Natural killer cell (primary cell): ENCODE measurements at places on chromosomes 5 and 9. TPM values are rescaled to one million over a fixed set of nuclear protein-coding genes. Genes with fewer than 3 reads are reported as not detected.
A peak's percentile ranks its signal among the peaks of the same experiment; 100 is the strongest.

GRCh38 chr9:37582548-37583157 is 6.5 kb upstream of the FBXO10 start:
- no peaks in the 10 kb centered on the region for H3K27me3 ChIP-seq
- H3K4me3 ChIP-seq: no peak overlapping the region
- H3K27ac ChIP-seq: no peak overlapping the region
- DNase-seq: no peak
- H3K36me3 ChIP-seq: peaks cover 50% of the 10 kb centered on the region

IRX1 gene
- total RNA-seq: not detected

- H3K4me3 ChIP-seq: no peak overlapping the region
- DNase-seq: no peak
- no peak overlapping the region for H3K27ac ChIP-seq
- peaks cover 23% of the 10 kb centered on the region for H3K4me1 ChIP-seq
- peaks cover 5% of the 10 kb centered on the region for H3K36me3 ChIP-seq
- no peaks in the 10 kb centered on the region for H3K27me3 ChIP-seq
These were observed 36.8 kb downstream of the ERGIC1 start for GRCh38 chr5:172870715-172871461.

SAPCD2 gene
- 1.0 TPM for total RNA-seq

GRCh38 chr5:137367951-137368350 is 131.2 kb downstream of the SPOCK1 start:
- H3K27ac ChIP-seq: no peak overlapping the region
- H3K27me3 ChIP-seq: no peaks in the 10 kb centered on the region
- no peaks in the 10 kb centered on the region for H3K4me1 ChIP-seq
- no peak for DNase-seq
- H3K4me3 ChIP-seq: no peak overlapping the region

- H3K36me3 ChIP-seq: no peaks in the 10 kb centered on the region
- no peak overlapping the region for H3K27ac ChIP-seq
- no peaks in the 10 kb centered on the region for H3K4me1 ChIP-seq
- H3K4me3 ChIP-seq: no peak overlapping the region
- H3K27me3 ChIP-seq: no peaks in the 10 kb centered on the region
These were observed 36.8 kb upstream of the ZNF354A start for GRCh38 chr5:178766936-178767912.

GRCh38 chr9:72564479-72565281 is 43.3 kb downstream of the TMC1 start:
- no peak for DNase-seq
- H3K27ac ChIP-seq: no peak overlapping the region
- H3K27me3 ChIP-seq: no peaks in the 10 kb centered on the region
- no peak overlapping the region for H3K4me3 ChIP-seq
- H3K36me3 ChIP-seq: no peaks in the 10 kb centered on the region
- H3K4me1 ChIP-seq: no peaks in the 10 kb centered on the region

DNA sequence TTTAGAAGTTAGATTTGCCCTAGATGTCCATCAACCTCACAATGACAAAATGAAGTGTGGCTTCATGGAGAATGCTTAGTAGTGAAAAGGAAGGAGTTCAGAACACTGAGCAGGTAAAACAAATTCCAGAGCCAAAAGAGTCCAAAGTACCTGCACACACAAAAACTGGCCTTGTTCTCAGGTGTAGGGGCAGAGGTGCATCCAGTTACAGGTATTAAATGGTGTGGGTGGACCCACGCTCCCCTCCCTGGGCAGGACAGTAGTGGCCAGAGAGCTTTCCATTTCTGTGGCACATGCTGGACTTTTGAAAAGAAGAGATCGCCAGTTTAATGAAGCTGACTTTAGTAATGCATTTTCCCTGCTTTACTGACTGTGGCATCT is 47.2 kb downstream of the SECISBP2 start:
- peaks cover 20% of the 10 kb centered on the region for H3K36me3 ChIP-seq
- no peak overlapping the region for H3K4me3 ChIP-seq
- H3K4me1 ChIP-seq: peaks cover 4% of the 10 kb centered on the region
- H3K27me3 ChIP-seq: no peaks in the 10 kb centered on the region

- DNase-seq: peak; percentile 50
- peak overlapping the region; percentile 68 for H3K27ac ChIP-seq
- peaks cover 86% of the 10 kb centered on the region for H3K4me1 ChIP-seq
These were observed 51.7 kb downstream of the IRF1 start for GRCh38 chr5:132438917-132439316.

GRCh38 chr9:133979273-133979920 is 12.7 kb downstream of the VAV2 start:
- DNase-seq: no peak
- peaks cover 14% of the 10 kb centered on the region for H3K4me1 ChIP-seq
- no peaks in the 10 kb centered on the region for H3K27me3 ChIP-seq
- no peak overlapping the region for H3K4me3 ChIP-seq
- H3K27ac ChIP-seq: no peak overlapping the region

DNA sequence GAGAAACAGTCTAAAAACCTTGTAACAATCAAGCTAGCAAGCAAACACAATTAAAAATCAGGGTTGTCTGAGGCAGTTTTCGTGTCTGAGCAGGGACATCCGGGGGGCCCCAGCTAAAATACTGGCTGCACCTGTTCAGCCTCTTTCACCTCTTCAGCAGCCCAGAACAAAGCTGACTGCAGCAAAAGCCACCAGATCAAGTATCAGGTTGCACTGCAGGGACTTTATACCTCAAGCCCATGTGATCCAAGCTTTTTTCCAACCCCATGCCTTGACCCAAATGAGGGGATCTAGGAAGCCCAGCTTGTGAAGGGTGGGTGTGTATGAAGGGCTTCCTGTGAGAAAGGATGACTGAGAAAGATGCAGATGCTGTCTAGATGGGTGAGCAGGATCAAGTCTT is 133.4 kb downstream of the SEMA6A start:
- no peaks in the 10 kb centered on the region for H3K4me1 ChIP-seq
- no peak for DNase-seq
- H3K4me3 ChIP-seq: no peak overlapping the region

GRCh38 chr5:8136271-8136670 is 267.3 kb downstream of the MTRR start:
- DNase-seq: no peak
- H3K4me3 ChIP-seq: no peak overlapping the region
- no peaks in the 10 kb centered on the region for H3K36me3 ChIP-seq
- H3K27ac ChIP-seq: no peak overlapping the region
- no peaks in the 10 kb centered on the region for H3K27me3 ChIP-seq

DNA sequence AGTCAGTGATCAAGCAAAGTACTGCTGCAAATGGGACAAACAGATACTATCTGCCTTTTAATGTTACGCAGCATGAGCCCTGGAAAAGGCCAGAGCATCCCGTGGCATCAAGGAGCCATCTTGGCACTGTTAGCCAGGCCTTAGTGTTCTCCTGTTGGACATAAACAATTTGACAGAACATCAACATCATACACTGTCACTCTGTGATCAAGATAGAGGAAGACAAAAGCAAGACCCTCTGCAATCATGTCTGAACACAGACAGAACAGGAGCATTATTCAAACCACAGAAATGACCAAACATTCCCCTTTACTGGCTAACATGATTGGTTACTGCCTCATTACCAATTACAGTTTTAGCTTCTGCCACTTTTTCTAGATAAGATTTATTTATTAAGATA is 21.2 kb upstream of the ROPN1L start:
- no peaks in the 10 kb centered on the region for H3K27me3 ChIP-seq
- H3K36me3 ChIP-seq: peaks cover 62% of the 10 kb centered on the region
- DNase-seq: no peak
- no peaks in the 10 kb centered on the region for H3K4me1 ChIP-seq
- H3K27ac ChIP-seq: no peak overlapping the region

GRCh38 chr5:31471916-31472315 is 60.0 kb downstream of the DROSHA start:
- no peaks in the 10 kb centered on the region for H3K4me1 ChIP-seq
- H3K36me3 ChIP-seq: peaks cover 21% of the 10 kb centered on the region
- no peak overlapping the region for H3K4me3 ChIP-seq
- DNase-seq: no peak
- H3K27ac ChIP-seq: no peak overlapping the region
- no peaks in the 10 kb centered on the region for H3K27me3 ChIP-seq

- H3K4me1 ChIP-seq: no peaks in the 10 kb centered on the region
- no peaks in the 10 kb centered on the region for H3K36me3 ChIP-seq
- no peaks in the 10 kb centered on the region for H3K27me3 ChIP-seq
- DNase-seq: no peak
- no peak overlapping the region for H3K27ac ChIP-seq
- H3K4me3 ChIP-seq: no peak overlapping the region
These were observed 83.8 kb downstream of the DAPK1 start for GRCh38 chr9:87581513-87581912.

SLC34A3 gene
- not detected for total RNA-seq

GPR21 gene
- not detected for total RNA-seq

GRCh38 chr5:151745071-151745705 is 13.2 kb downstream of the ATOX1 start:
- H3K36me3 ChIP-seq: peaks cover 9% of the 10 kb centered on the region
- H3K4me1 ChIP-seq: peaks cover 55% of the 10 kb centered on the region
- no peak overlapping the region for H3K4me3 ChIP-seq
- DNase-seq: peak; percentile 67
- no peaks in the 10 kb centered on the region for H3K27me3 ChIP-seq

DNA sequence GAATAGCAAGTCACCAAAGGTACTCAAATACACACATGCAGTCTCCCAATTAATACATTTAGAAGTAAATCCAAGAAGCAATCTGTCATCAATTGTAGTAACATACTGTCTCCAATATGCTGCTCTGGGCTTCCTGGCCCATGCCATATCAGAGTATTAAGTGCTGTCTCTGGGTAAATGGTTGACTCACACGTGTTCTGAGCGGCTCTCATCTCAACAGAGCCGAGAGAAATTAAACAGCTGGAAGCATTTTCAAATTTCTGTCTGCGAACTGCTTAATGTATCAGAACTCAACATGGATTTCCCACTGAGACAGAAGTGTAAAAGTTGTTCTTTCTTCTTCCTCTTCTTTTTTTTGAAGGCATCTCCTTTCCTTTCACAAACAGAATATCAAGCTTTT is 247.3 kb upstream of the TAS2R1 start:
- no peak for DNase-seq
- no peaks in the 10 kb centered on the region for H3K4me1 ChIP-seq
- no peaks in the 10 kb centered on the region for H3K27me3 ChIP-seq
- no peak overlapping the region for H3K27ac ChIP-seq
- no peak overlapping the region for H3K4me3 ChIP-seq

TCF7 gene
- 97.7 TPM for total RNA-seq

GRCh38 chr5:66708368-66708767 is 112.2 kb downstream of the MAST4 start:
- H3K27ac ChIP-seq: no peak overlapping the region
- H3K4me1 ChIP-seq: no peaks in the 10 kb centered on the region
- H3K36me3 ChIP-seq: no peaks in the 10 kb centered on the region
- no peaks in the 10 kb centered on the region for H3K27me3 ChIP-seq
- H3K4me3 ChIP-seq: no peak overlapping the region

- no peaks in the 10 kb centered on the region for H3K27me3 ChIP-seq
- H3K4me1 ChIP-seq: no peaks in the 10 kb centered on the region
- no peak overlapping the region for H3K27ac ChIP-seq
- no peak overlapping the region for H3K4me3 ChIP-seq
- no peaks in the 10 kb centered on the region for H3K36me3 ChIP-seq
These were observed 83.9 kb downstream of the GOLPH3 start for GRCh38 chr5:32090026-32090754.

TRIM36 gene
- 1.2 TPM for total RNA-seq

UBE2QL1 gene
- not detected for total RNA-seq

- H3K27ac ChIP-seq: no peak overlapping the region
- no peak for DNase-seq
- no peaks in the 10 kb centered on the region for H3K27me3 ChIP-seq
- no peak overlapping the region for H3K4me3 ChIP-seq
These were observed 244.9 kb upstream of the IRX1 start for GRCh38 chr5:3350781-3351180.

- no peaks in the 10 kb centered on the region for H3K27me3 ChIP-seq
- no peak overlapping the region for H3K27ac ChIP-seq
- no peak for DNase-seq
- peaks cover 61% of the 10 kb centered on the region for H3K36me3 ChIP-seq
- H3K4me1 ChIP-seq: peaks cover 9% of the 10 kb centered on the region
These were observed 16.7 kb downstream of the EXOC3 start for GRCh38 chr5:459562-460272.

DNA sequence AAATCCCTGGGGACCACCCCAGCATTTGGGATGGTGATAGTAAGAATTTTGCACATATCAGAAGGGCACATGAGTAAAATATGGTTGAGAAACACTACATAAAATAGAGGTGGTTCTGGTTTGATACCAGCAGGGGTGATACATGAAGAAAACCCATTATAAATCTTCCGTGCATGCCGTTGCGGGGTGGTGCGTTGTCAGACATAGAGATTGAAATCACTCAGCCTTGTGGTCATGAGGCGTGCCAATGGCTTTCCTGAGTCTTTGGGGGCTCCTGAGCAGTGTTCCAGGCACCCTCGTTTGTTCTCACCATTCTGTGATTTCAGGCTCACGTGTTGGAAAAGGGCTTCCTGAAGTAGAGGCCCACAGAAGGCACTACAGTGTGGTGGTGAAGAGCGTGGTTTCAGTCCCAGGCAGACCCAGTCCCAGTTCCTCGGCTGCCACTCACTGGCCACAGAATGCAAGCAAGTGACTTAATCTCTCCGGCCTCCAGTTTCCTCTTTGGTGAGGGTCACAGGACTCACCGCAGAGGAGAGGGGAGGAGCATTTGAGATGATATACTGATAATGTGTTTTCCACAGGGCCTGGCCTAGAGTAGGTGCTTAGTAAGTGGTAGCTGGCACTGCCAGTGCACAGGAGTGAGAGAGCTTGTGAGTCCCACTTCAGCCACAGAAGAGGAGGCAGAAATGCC is 20.5 kb upstream of the GLRX start:
- no peaks in the 10 kb centered on the region for H3K36me3 ChIP-seq
- H3K4me1 ChIP-seq: peaks cover 22% of the 10 kb centered on the region
- H3K27me3 ChIP-seq: no peaks in the 10 kb centered on the region
- H3K27ac ChIP-seq: peak overlapping the region; percentile 40

DNA sequence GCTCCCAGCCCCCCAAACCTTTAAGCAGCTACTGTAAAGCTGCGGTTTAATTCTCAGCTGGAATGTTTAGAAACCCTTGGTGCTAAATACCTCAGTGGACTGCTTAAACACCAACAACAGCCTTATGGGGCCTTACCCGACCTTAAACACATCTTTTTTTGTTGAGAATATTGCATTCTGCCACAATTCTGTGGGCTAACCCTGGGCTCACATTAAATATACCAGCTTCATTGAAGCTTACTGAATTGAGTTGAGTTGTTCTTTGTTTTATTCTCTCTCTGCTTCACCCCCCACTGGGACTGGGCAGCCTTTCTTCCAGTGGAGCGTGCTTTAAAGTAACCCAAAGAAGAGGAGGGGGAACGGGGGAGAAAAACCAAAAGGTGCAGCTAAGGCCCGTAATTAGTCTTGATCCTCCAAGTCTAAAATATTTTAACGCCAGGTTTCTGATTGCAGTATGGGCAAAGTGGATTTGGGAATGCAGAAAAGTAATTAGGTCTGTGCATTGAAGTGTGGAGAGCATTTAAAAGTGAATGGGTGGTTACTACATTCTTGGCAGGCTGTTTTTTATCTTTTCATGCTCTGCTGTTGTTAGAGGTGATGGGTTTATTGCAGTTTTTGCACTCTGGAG is 281.2 kb downstream of the NR2F1-AS1 start:
- H3K27me3 ChIP-seq: no peaks in the 10 kb centered on the region
- H3K27ac ChIP-seq: no peak overlapping the region
- H3K36me3 ChIP-seq: no peaks in the 10 kb centered on the region
- no peaks in the 10 kb centered on the region for H3K4me1 ChIP-seq
- no peak for DNase-seq

GRCh38 chr9:92279302-92279701 is 14.2 kb downstream of the IARS1 start:
- peaks cover 11% of the 10 kb centered on the region for H3K4me1 ChIP-seq
- H3K36me3 ChIP-seq: peaks cover 70% of the 10 kb centered on the region
- no peaks in the 10 kb centered on the region for H3K27me3 ChIP-seq
- no peak for DNase-seq
- H3K4me3 ChIP-seq: no peak overlapping the region

- DNase-seq: peak; percentile 4
- H3K27me3 ChIP-seq: no peaks in the 10 kb centered on the region
- no peaks in the 10 kb centered on the region for H3K36me3 ChIP-seq
- no peak overlapping the region for H3K27ac ChIP-seq
- no peak overlapping the region for H3K4me3 ChIP-seq
- H3K4me1 ChIP-seq: peaks cover 8% of the 10 kb centered on the region
These were observed 15.7 kb downstream of the NREP start for GRCh38 chr5:111741278-111741677.
